ENCODE measurements at places on chromosomes 3 and 15. TPM values are rescaled to one million over a fixed set of nuclear protein-coding genes. Genes with fewer than 3 reads are reported as not detected.

TBC1D2B gene
- 14.2 TPM for polyA plus RNA-seq

PLSCR4 gene
- 6.6 TPM for polyA plus RNA-seq

EOMES gene
- polyA plus RNA-seq, result not detected

IQCF5 gene
- not detected for polyA plus RNA-seq

EFHB gene
- polyA plus RNA-seq, result 2.4 TPM

VPS33B gene
- 14.5 TPM for polyA plus RNA-seq

CASR gene
- not detected for polyA plus RNA-seq

ADGRG7 gene
- not detected for polyA plus RNA-seq

TNNC1 gene
- polyA plus RNA-seq, result not detected

PP2D1 gene
- polyA plus RNA-seq, result not detected

BTLA gene
- polyA plus RNA-seq, result not detected

AKAP13 gene
- 31.8 TPM for polyA plus RNA-seq

EPHA3 gene
- 0.44 TPM for polyA plus RNA-seq

FGD5 gene
- 2.8 TPM for polyA plus RNA-seq

OSTN gene
- polyA plus RNA-seq, result not detected

MESP2 gene
- 1.6 TPM for polyA plus RNA-seq

All from brain (organoid and tissue), 16 donors.